ENCODE measurements at places on chromosomes 4 and X.

DNA sequence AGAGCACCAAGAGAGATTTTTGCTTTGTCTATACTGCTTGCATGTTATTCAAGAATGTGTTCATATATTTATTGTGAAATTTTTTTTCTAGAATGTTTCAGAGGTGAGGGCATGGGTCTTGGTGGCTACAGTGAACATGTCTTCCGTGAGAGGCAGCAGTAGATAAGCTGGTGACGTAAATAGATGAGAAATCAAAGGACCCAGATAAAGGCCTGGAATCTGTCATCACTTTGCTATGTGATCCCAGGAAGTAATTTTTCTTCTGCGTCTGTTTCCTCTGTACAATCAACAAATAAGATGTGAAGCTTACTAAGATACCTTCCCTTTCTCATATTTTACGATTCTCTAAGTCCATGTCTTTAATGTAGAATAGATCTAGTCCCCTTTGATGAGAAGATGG is 129.1 kb downstream of the COL4A6 start:
- no peak for DNase-seq

DNA sequence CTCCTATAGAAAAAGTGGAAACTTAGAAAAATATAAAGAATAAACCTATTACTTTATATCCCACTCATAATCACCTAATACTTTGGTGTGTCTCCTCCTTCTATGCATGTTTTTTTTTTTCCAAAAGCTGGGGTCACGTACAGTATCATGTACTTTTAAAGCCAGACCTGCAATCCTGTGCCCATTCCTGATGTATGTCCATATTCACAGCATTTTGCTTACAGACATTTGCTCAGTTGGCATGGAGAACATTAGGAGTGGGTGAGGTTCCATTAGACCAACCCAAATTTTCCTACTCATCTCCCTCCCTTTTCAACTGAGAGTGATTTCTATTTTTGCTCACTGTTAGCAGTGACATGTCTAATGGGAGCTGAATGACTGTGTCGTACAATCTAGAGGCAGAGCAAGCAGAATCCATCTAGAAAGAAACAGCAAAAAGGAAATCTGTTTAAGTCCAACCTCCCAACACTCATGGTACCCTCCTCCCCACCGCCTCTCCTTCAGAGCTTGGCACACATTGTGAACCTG is 195.6 kb upstream of the KLF3 start:
- no peak for DNase-seq

DNA sequence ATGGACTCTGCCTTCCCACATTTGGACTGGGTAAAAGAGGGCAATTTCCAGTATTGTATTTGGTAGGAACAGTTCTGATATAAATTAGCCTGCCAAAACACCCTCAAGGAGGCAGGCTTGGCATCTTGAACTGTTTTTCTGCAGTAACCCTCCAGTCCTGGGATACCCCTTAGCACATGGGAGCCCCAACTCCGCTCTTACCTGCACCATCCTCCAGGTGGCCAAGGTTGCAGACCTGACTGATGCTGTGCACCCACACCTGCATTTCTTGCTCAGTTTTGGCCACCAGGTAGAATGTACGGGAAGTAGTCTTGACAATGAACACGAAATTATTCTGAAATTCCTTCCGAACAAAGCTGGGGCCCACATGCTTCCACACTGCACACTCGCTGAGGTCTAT is 35.1 kb downstream of the GAB3 start:
- DNase-seq: no peak

DNA sequence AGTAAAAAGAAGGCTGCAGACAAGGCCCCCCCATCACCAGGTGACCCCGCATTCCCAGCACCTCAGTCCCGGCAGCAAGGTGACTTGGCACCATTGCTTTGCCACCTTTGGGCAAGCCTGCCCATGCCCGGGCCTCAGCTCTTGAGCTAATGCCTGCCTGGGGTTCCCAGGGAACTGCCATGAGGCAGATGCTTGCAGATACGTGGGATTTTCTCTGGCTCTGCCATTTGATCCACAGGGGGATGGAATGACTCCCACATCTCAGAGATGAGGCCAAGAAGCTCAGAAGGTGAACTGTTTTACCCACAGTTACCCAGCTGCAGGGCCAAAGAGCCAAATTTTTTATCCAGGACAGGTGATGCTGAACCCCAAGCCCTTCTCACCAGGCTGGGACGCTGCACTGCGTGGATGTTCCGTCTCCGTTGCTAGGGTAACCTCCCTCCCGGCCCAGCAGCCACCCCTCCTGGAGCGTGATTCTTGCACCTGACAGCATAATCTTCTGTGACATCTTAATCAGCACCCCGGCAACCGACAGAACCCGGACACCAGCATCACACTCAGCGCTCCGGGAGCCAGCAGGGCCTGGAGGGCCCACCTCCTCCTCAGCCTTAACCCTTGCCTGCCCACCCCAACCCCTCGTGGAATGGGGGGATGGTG is 15.7 kb upstream of the MSX1 start:
- no peak for DNase-seq

DNA sequence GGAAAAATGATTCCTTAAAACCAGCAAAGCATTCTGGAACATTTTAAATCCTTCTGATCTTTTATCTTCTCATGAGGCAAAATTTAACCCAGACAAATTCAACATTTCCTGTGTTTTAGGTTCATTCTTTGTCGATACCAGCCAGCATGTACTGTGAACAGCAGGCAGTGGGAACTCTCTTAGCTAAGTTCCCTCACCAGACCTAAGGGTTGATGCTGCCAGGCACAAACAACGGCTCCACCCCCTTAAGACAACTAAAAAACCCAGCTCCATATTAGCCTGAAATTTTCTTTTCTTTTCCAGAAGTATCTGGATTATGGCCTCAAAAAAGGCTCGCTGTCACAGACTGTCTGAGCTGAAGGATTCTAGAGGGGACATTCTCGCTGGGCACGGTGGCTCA is 2.4 kb upstream of the RBM47 start:
- DNase-seq: no peak

GRCh38 chrX:4094926-4095325 is 381.5 kb upstream of the PRKX start:
- DNase-seq: no peak

GRCh38 chrX:123298026-123298425 is 113.9 kb downstream of the GRIA3 start:
- no peak for DNase-seq

- DNase-seq: no peak
Measured at GRCh38 chrX:109943740-109944092, 59.2 kb upstream of the TMEM164 start.

- DNase-seq: no peak
Measured at GRCh38 chr4:112113864-112114263, 31.4 kb upstream of the FAM241A start.

DNA sequence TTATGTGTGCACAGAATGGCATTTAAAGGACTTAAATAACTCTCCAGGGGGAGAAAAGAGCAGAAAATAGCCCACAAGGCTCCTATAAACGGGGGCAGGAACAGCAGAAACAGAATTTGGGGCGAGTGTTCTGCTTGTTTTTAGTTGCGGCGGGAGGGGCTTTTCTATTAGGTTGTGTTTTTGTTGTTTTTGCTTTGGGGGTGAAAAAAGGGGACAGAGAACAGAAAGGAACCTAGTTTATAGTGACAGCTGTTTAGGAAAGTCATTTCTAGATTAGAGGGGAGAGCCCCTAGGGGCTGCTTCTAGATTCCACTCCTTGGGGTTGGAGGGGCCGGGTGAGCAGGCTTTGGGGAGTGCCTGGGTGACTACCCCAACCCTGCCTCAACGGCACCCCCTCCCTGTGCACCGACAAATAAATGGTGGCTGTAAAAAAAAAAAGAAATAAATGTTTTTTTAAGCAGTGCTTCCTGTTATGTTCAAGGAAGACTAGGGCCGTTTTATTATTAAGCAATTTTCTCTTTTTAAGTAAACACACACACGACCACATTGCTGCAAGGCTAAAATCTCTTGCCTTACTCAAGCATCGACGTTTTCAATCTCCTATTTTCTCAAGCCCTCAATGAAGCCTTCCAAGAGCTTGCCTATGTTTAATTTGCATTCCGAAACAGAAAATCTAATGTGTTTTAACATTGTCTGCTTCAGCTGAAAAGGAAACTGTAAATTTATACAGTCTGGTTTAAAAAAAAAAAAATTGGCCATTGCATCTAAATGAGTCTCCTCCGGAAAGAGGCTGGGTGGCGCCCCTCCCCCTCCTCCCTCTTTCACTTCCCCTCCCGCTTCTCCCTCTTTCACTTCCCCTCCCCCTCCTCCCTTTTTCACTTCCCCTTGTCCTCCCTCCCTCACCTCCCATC is 123.3 kb upstream of the TBL1X start:
- DNase-seq: peak; percentile 82

- no peak for DNase-seq
Measured at GRCh38 chr4:159106636-159107035, 3.8 kb downstream of the RAPGEF2 start.

DNA sequence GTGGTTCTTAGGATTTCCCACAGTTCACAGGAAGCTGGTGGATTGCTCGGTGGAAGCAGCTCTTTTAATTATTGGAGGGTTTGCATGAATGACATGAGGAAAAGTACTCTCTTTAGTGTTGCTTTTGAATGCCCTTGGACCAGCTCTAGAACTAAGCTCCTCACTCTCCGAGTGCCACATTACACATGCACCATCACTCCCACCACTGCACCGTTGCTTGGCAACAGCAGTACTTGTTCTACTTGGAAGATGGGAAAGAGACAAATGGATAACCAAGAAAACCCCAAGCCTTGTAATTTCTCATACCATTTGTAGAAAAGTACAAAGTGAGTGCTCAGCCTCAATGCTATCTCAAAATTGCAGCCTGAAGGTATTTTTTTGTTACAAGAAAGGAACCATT is 620.2 kb upstream of the BOD1L1 start:
- DNase-seq: no peak

DNA sequence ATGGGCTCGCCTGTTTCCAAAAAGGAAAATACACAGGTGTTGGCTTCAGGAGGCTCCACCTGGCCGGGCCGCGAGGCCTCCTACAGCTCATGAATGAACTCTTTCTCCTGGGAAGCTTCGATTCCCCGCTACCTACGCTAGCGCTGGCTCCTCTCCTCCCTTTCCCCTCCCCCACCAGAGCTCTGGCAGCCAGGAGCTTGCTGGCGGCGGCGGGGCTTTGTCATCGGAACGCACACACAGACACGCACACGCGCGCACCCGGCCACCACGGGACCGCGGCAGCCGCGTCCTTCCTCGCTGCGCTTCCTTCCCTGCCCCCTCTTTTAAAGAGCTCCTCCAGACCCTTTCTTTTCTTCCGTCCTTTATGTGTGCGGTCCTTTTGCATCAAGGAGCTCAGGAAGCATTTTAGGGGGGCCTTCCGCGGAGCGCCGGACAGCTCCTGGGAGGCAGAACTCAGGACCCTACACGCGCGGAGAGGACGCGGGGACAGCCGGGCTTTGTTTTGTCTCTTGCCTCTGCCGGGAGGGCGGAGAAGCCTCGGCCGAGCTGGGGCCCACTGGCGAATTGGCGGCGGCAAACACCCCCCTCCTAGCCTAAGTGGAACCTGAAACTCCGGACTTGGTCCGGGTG is 70.2 kb upstream of the BCOR start:
- no peak for DNase-seq

GRCh38 chrX:141320801-141321200 is 78.5 kb upstream of the SPANXC start:
- no peak for DNase-seq

DNA sequence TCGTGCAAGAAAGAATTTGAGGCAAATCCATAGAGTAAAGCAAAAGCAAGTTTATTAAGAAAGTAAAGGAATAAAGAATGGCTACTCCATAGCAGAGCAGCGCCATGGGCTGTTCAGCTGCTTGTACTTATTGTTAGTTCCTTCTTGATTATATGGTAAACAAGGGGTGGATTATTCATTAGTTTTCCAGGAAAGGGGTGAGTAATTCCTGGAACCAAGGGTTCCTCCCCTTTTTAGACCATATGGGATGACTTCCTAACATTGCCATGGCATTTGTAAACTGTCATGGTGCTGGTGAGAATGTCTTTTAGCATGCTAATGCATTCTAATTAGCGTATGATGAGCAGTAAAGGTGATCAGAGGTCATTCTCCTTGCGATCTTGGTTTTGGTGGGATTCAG is 23.5 kb upstream of the CEP135 start:
- no peak for DNase-seq

DNA sequence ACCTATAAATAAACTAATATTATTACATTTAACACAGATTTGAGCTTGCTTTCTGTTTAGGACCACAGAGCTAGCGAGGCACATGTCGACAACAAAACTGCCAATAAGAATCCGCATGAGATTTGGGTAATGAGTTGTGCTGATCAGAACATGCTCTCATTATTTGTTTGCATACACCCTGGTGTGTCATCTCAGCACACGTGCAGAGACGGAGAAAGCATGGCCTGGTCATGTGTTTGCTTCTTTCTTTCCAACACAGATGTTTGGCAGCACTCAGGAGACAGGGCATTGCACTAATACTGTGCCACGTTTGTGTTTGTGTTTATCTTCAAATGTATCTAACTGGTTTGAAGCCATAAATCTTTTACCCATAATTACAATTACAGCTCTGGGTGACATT is 364.8 kb downstream of the ARAP2 start:
- DNase-seq: no peak

GRCh38 chr4:57037982-57038604 is 59.4 kb downstream of the POLR2B start:
- DNase-seq: peak; percentile 63

- DNase-seq: no peak
Measured at GRCh38 chr4:86393749-86394148, 33.9 kb upstream of the MAPK10 start.

DNA sequence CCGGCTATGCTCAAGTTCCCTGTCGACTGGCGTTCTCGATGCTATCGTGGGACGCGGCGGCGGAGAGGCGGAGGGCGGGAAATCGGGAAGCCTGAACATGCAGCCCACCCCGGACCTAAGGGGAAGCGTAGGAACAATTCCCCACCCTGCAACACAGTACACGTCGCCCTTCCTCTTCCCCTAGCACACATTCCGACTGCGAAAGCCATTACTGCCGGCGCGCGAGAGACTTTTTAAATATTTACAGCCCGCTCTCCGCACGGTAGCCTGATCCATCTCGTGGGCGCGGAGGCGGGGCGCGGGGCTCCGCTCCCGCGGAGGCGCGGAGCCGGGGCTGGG is 48.1 kb upstream of the BCOR start:
- DNase-seq: no peak

All from MM.1S (cell line).